Left renal cortex interstitium (tissue), 4 donors: ENCODE measurements at places on chromosomes 16 and 17. TPM values are rescaled to one million over a fixed set of nuclear protein-coding genes. Genes with fewer than 3 reads are reported as not detected.

DNA sequence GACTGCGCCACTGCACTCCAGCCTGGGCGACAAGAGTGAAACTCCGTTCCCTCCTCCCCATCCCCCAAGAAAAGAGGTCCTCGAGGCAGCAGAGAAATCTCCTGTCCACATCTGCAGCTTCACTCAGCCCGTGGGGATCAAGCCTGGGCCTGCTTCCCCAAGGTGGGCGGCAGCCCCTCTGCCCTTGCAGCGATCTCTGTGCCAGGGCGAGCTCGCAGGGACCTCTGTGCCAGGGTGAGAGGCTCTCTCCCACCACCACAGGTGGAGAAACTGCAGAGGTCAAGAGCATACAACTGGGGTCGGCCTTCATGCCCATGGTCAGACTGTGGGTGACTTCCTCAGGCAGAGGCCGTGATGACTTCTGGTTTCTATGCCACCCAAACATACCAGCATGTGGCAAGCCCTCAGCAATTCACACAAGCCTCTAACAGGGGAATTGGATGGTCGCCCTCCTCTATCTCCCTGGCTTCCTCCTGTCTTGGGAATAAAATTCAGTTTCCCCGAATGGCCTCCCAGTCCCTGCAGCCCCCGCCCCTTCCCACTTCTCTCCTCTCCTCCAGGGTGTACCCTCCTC, 5.5 kb downstream of the SLC43A2 start:
- DNase-seq: no peak

DNA sequence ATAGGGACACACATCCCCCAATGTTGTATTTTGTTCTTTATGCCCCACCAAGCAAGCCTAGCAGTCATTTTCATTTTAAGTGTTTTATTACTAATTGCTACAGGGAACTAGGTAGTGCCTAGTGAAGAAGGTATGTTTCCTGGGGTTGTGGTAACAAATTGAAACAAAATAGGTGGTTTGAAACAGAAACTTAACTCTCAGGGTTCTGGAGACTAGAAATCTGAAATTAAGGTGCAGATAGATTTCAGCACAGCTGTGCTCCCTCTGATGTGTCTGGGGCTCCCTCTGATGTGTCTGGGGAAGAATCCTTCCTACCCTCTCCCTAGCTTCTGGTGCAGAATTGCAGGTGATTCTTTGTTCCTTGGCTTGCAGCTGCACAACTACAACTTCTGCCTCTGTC, 390.1 kb downstream of the ZFHX3 start:
- no peak for DNase-seq

ANKFN1 gene
- polyA plus RNA-seq: 0.58 TPM

CES5A gene
- polyA plus RNA-seq: 0.09 TPM

GRCh38 chr17:39808409-39808997, 55.6 kb downstream of the IKZF3 start:
- peak; percentile 9 for DNase-seq

- no peak for DNase-seq
These were observed 6.8 kb upstream of the CA4 start for GRCh38 chr17:60142872-60143499.

DNA sequence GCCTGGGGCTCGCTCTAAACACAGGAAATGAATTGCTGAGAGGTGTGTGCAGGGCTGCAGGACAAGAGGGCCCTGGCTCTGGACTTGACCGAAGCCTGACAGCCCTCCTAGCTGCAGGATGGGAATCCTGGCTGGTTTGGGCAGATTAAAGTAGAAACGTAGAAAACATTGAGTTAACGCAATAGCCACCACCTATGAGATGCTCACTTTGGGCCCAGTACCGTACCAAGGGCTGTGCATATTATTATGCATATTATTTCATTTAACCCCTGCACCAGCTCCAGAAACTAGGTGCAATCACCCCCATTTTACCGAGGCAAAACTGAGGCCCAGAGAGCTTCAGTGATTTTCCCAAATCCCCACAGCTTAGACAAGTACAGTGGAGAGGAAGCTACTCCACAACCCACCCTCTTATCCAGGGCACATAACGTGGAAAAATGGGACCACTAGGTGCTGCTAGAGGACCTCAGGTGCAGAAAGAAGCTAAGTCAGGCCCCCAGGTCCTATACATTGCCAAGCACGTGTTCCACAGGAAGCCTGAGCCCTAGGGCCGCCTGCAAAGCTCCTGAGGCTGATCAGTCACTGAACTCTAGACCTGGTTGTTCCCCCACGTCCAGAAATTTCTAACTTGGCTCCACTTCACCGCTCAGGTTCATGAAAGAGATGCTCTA, 79.2 kb downstream of the MYH11 start:
- no peak for DNase-seq

GRCh38 chr17:1186214-1186820, 6.5 kb upstream of the ABR start:
- DNase-seq: no peak

PRSS27 gene
- 0.92 TPM for polyA plus RNA-seq

NME1 gene
- 74.5 TPM for polyA plus RNA-seq

GRCh38 chr17:19299866-19300265, 62.7 kb downstream of the B9D1 start:
- no peak for DNase-seq

DNA sequence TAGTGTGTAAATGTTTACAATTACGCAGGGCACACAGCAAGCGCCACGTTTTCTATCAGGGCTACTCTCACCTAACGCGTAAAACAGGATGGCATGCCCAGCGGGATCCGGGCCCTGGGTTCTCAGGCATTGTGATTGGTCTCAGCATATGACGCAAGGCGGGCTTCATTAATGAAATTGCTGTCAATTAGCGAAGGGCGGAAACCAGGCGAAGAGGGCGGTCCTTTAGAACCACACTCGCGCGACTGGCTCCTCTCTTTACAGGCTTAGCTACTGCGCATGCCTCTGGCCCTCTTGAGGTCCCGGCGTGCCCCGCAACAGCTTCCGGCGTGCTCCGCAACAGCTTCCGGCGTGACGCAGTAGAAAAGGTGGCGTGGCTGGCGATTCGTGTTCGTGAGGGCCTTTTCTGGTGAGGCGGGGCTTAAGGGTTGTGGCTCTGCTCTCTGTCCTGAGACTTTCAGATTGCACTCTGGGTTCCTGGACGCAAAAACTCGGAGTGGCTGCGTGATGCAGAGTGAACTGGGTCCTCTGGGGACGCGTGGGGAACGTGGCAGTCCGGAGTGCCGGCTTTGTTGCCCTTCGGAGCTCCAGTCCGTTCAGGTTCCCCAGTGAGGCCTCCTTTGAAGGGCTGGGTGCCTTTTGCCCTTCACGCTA, 9.2 kb downstream of the OR2C1 start:
- peak; percentile 65 for DNase-seq

- DNase-seq: no peak
These were observed 73.0 kb downstream of the ANKRD11 start for GRCh38 chr16:89417352-89417751.

GRCh38 chr16:12320298-12320706, 343.8 kb downstream of the SNX29 start:
- no peak for DNase-seq

NTHL1 gene
- 29.1 TPM for polyA plus RNA-seq

DNA sequence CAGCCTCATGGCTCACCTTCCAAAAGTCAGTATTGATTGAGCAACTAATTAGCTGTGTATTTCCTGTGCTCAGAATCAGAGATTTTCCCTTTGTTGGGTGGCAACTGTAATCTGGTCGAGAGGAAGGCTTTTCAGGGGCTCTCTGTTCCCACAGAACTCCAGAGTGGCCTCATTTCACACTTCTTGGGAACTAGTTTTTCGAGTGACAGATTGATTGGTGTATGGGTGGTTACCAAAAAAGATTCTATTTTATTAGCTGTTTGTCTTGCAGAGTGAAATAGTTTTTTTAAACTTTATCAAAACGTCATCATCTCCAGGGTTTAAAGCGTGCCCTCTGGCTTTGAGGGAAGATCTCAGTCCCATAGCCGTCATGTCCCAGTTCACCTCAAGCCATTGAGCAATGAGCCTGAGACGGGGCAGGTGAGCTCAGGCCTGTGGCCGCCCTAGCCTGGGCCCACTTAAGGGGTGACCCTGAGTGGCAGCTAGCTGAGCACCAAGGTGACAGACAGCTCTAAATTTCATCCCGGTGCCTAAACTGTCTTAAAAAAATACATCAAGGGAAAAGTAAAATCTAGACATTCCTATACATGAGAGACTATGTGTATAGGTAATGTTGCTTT, 53.0 kb downstream of the SMPD3 start:
- DNase-seq: no peak

GRCh38 chr16:74736531-74737157, 36.0 kb upstream of the MLKL start:
- DNase-seq: no peak

DNA sequence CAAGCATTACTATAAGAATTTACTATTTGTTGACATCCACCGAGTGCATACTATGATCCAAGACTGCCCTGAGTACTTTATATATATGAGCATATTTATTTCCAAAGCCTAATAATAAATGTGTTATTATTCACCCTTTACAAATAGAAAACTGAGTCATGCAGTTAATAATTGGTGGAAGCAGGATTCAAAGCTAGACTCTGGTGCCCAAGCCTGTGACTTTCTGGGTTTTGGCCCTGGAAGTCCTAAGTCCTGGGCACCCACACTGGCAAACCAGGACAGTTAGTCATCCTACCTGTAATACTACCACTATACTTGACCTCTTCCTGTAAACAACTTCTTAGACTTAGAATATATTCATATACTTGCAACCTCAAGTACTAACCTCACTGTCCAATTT, 257.4 kb upstream of the IRX5 start:
- no peak for DNase-seq
